Neural crest cell (in vitro differentiated cells): ENCODE measurements at places on chromosomes 12 and 14. TPM values are rescaled to one million over a fixed set of nuclear protein-coding genes. Genes with fewer than 3 reads are reported as not detected.

The PAN2 gene
- total RNA-seq, result 64.4 and 69.6 TPM in 2 replicates

The CELA1 gene
- not detected in 2 replicates for total RNA-seq

The CISTR gene
- total RNA-seq, result 0.61 TPM in 1 of 2 replicates, not detected in the other

The PRIM1 gene
- total RNA-seq, result 45.7 and 47.3 TPM in 2 replicates

The NFE2 gene
- total RNA-seq, result 0.32 TPM in 1 of 2 replicates, not detected in the other

The PZP gene
- not detected in 2 replicates for total RNA-seq

GRCh38 chr14:91284146-91284790 lies 39.8 kb upstream of the GPR68 start:
- DNase-seq, result no peak

DNA sequence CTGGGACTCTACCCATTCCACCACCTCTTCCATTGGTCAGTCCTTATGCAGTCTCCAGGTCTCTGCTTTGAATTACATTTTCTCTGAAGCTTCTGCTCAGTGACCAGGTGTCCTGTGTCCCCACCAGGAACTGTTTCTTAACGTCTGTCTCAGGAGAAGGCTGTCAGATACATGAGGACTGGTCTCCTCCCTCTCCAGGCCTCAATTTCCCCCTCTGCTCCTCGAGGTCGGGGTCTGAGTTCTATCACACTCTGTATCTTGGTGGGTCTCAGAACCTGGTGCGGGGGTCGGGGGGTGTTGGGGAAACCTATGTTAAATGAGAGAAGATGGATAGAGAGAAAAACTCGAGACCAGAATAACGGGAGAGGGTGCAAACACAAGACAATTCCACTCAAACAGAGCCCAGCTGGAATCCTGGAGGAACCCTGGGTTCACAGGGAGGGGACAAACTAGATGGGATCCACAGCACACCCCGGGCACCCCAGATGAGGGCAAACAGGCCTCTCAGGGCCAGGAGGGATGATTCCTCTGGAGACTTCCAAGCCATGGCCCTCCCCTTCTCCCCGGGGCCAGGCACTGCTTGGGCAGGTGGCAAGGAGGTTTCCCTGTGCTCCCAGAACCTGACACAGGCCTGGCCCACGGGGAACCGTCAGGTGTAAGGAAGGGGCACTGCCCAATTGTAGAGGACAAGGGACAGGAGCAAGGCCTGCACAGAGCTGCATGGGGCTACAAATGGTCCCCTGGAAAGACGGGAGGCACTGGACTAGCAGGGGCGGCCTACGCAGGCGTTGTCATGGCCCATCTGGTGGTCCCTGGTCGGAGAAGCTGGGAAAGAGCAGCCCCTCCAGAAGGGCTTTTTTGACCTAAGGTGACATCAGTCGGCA lies 313.2 kb upstream of the DIO3 start:
- no peak for DNase-seq

DNA sequence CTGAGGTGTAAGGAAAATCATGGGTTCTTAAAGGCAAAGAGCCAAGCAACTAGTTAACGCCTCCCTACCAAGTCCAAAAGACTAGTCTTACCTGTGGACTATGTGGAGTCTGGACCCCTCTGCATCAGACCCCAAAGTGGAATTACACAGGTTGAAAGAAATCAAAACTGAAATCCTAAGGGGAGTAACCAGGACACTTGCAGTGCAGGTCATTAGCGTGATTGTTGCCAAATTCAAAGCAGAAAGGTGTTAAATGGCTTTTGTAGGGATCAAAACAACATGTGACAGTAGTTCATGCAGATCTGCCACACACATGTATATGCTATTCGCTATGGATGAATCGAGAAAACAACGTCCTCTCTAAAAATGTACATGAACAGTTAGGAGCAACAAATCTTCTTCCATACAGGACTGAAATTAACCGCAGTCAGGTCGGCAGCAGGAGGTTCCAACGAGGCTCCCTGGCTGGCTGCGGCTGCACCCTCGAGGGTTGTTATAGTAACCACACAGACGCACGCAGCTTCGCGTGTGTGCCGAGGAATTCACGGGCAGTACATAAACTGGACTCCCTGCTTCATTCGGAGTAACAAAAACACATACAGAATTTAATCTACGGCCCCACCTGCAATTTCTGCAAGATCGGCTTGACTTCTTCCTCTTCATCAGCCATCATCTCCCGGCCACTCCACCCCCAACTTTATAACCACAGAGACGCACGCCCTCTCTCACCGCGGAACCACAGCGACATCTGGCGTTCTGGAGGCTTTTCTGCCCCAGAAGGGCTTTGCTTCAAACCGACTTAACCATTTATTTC lies at the start of gene TTC5:
TTC5 (minus strand) TSS at position 687 of the 814 bp plus-strand sequence; CDS start at position 673, 14 bp downstream.
- peak; percentile 93 for DNase-seq

DNA sequence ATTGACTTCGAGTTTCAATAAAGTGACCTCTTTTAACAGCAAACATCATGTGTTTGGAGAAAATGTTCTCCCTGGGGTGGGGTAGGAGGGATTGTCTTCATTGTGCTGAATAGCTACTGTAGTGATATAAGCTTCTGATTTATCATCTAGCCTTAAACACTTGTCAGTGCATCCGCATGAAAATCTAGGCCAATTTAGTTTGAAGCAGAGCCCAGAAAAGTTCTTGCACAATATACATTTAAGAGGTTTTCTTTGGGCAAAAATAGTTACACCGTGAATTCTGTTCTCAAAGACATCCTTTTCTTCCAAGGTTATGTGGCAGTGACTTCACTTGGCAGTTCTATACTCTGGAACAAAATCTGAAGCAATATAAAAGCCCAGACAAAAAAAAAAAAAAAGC lies 136.0 kb upstream of the IFNG-AS1 start:
- no peak for DNase-seq

DNA sequence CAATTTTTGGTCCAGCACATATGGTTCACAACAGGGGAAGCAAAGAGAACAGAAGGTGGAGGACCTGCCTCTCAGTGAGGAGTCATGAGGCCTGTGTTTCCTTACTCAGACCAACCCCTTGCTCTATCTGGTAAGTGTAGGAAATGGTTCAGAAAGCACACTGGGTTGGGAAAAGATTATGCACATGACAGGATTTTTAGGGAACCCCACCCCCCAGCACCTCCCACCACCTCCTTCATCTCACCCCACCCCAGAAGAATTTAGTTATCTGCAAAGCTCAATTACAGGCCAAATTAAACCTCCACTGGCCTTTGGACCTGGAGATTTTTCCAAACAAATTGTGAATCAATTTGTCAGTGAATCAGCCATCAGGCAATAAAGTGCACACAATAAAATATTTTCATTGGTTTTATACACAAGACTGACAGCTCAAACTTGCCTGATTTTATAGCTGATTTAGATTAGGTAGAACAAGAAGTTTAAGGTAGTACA lies 132.8 kb downstream of the DACT1 start:
- no peak for DNase-seq

- DNase-seq, result no peak
These were observed 231.4 kb upstream of the DDHD1 start for GRCh38 chr14:53384536-53384935.

DNA sequence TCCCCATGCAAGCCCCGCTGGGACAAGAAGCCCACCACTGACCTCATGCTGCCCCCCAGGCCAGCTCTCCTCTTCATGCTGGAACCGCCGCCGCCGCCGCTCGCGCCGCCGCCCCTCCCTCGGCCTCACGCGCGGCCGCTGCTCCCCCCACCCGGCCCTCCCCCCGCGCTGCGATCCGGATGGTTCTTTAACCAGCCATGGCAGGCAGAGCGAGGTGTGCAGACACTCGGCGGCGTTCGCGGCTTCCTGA lies at the start of gene DCAF5:
DCAF5 (minus strand) TSS at position 218 of the 250 bp plus-strand sequence; CDS start at position 77, 141 bp downstream.
- no peak for DNase-seq

- no peak for DNase-seq
These were observed 221.5 kb downstream of the KCNC2 start for GRCh38 chr12:74988156-74988555.

DNA sequence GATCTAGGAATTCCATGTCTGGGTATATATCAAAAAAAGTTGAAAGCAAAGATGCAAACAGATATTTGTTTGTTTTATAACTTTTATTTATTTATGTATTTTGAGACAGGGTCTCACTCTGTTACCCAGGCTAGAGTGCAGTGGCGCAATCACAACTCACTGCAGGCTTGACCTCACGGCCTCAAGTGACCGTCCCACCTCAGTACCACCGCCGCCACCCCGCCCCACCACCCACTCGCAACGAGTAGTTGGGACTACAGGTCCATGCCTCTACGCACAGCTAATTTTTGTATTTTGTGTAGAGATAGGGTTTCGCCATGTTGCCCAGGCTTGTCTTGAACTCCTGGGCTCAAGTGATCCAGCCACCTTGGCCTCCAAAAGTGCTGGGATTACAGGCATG lies 66.5 kb upstream of the KTN1 start:
- no peak for DNase-seq

DNA sequence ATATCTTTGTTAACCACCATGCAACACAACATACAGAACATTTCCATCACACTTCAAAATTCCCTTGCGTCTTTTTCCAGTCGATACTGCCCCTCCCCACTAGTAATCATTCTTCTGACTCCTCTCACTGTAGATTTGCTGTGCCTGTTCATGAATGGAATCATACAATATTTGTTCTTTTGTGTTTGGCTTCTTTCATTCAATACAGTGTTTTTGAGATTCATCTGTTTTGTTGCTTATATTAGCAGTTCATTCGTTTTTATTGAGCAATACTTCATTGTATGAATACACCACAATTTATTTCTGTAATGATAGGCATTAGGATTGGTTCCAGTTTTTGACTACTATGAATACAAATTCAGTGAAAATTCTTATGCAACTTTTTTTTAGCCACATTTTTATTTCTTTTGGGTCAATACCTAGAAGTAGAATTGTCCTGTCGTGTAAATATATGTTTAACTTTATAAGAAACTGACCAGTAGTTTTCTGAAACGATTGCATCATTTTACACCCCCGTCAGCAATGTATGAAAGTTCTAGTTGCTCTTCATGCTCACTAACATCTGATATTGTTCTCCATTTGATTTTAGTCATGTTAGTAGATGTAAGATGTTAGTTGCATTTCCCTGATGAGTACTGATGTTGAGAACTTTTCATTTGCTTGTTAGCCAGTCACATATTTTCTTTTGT lies 127.5 kb downstream of the TGFB3 start:
- no peak for DNase-seq

DNA sequence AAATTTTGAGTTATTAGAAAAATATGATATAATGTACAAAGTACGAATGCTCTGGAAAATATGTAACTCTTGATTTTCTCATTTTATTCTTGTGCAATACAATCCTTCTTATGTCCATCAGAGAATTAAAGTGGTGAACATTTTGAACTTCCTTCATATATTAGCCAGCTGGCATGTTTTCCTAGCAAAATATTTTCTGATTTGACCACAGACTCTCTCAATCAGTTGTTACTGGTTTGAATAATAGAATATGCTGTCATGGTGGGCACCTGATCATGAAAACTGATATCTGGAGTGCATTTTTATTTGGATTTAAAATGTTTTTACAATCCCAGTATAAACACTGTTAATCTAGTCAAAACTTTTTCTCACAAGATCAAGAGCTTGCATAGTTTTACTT lies 24.2 kb downstream of the PARPBP start:
- DNase-seq, result no peak

DNA sequence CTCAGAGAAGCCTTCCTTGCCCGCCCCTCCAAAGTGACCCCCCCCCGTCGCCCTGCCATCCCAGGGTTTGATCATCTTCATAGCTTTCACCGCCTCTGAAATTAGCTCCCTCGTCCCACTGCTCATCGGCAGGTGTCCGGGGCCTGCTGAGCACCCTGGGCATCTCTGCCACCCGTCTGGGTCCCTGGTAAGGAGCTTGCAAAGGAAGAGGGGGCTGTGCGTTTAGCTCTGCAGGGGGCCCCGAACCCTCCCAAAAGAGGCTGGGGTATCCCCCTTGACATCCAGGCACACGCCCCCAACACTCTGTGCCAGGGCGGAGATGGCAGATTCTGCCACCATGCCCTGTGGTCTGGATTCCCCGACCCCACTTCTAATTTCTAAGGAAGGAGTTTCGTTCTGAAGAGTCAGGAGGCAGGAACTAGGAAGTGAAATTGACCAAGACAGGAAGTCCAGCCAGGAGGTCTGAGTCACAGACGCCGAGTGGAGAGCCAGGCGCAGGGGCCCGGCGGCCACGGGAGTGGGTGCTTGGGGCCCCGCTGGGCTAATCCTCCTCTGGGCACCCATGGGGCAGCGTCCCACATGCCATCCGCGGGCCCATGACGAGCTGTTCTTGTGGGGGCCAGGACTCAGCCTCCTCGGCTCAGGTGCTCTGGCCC lies 95.7 kb downstream of the RFLNA start:
- DNase-seq, result no peak

GRCh38 chr14:50823762-50824636 lies 7.0 kb downstream of the NIN start:
- no peak for DNase-seq

DNA sequence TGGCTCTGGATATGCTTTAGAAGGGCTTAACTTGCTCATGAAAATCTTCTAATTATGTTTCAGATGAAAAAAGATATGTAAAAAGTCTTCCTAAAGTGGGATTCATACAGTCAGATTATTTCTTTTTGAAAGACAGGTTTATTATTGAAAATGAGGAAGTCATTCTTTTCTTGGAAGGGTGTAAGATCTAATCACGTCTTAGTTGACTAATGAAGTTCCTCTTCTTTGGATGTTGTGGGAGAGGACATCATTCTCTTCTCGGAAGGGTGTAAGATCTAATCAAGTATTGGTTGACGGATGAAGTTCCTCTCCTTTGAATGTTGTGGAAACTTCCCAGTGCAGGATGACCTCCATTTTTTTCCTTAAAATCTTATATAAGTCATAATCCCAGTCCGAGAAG lies 74.9 kb downstream of the ALG10 start:
- no peak for DNase-seq

GRCh38 chr14:21617614-21618013 lies 17.1 kb downstream of the OR10G2 start:
- DNase-seq, result no peak

GRCh38 chr14:100122481-100123223 lies 36.8 kb downstream of the DEGS2 start:
- no peak for DNase-seq

DNA sequence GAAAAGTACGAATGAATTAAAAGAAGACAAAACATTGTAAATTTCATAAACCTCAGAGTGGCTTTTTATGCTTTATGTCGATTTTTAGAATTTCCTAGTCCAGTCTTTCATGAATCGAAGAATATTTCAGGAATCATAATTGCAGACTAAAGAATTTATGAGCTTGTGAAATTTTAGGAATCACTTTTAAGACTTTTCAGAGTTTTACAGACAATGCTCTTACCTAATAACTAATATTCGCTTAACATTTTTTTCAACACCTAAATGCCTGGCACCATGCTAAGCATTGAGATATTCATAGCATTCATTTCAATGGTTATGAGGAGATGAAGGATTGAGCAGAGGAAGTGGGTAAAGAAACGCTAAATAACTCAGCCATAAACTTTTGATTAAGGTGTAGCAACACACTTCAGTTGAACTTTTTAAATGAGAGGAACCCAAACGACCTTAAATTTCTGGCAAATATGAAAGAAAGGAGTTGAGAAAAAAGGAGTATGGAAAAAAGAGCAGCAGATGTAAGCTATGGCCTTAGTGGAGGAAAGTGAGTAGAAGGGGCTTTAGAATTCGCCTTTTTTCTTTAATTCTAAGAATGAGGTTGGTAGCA lies 739 bp upstream of the USP44 start:
- no peak for DNase-seq
